ENCODE measurements at places on chromosomes 7 and 10.

- no peak for DNase-seq
Observed at GRCh38 chr10:43120929-43121314, 17.3 kb upstream of the CSGALNACT2 start.

- DNase-seq = no peak
Observed at GRCh38 chr7:51219261-51219988, 97.2 kb downstream of the COBL start.

GRCh38 chr7:80467069-80467468 lies 44.8 kb downstream of the GNAT3 start:
- no peak for DNase-seq

GRCh38 chr7:41816111-41816510 lies 113.2 kb upstream of the INHBA start:
- DNase-seq = no peak

- DNase-seq = no peak
Observed at GRCh38 chr7:155222061-155222460, 75.6 kb upstream of the INSIG1 start.

DNA sequence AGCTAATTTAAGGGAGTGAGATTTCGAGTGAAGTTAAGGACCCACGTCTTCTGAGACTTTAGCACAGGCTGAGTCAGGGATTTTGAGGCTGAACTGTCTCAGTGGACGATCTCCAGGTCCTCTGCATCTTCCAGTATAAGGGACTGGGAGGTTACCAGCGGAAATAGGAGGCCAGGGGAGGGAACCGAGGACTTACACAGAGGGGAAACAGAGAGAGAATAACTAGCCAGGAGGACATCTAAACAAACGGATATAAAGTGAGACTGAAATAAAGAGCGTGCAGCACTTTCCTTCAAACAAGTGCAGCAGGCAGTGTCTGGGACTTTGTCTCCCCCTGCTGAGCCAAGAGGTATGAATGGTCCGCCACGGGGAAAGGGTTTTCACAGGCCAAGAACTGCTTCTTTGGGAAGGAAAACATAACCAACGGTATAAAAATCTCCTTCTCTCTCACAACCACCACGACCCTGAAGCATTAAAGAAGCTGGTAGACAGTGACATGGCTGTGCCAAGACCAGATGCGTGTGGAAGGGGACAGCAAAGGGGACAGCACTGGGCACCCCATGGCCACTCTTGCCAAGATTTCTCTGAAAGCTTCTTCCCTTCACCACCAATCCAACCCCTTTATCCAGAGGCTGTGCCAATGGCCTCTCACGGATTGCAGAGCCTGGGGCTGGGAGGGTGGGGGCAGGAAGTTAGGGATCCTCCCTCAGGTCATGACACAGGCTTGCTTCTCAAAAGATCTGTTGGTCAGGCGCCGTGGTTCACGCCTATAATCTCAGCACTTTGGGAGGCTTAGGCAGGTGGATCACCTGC lies 72.0 kb downstream of the SLC37A3 start:
- peak; percentile 40 for DNase-seq

DNA sequence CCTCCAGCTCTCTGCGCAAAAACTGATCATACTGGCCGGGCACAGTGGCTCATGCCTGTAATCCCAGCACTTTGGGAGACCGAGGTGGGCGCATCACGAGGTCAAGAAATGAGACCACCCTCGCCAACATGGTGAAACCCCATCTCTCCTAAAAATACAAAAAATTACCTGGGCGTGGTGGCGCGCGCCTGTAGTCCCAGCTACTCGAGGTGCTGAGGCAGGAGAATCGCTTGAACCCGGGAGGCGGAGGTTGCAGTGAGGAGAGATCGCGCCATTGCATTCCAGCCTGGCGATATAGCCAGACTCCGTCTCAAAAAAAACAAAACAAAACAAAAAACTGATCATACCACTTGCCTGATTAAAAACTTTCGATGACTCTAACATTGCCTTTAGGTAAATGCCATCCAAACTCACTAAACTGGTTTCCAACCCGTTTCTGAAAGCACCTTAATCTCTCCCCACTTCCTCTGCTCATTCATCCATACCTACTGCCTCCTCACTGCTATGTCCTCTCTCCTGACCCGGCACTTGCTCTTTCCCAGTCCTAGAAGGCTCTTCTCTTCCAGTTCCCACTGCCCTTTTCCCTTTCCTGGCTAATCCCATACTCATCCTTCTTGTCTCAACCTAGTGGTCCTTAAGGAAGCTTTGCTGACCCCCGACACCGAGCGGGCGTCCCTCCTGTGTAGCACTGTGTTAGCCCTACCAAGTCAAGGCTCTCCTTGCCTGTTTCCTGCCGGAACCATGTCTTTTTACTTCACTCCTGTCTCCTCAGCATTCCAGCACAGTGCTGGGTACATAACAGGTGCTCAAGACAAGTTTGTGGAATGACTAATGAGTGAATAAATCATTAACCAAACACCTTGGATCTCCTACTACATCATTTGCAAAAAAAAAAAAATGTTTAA lies 686 bp upstream of the MIOS start:
- no peak for DNase-seq

- no peak for DNase-seq
Observed at GRCh38 chr10:99860466-99860865, 78.0 kb downstream of the ABCC2 start.

Measured in RKO (cell line).